ENCODE measurements at places on chromosomes 5 and 9.

DNA sequence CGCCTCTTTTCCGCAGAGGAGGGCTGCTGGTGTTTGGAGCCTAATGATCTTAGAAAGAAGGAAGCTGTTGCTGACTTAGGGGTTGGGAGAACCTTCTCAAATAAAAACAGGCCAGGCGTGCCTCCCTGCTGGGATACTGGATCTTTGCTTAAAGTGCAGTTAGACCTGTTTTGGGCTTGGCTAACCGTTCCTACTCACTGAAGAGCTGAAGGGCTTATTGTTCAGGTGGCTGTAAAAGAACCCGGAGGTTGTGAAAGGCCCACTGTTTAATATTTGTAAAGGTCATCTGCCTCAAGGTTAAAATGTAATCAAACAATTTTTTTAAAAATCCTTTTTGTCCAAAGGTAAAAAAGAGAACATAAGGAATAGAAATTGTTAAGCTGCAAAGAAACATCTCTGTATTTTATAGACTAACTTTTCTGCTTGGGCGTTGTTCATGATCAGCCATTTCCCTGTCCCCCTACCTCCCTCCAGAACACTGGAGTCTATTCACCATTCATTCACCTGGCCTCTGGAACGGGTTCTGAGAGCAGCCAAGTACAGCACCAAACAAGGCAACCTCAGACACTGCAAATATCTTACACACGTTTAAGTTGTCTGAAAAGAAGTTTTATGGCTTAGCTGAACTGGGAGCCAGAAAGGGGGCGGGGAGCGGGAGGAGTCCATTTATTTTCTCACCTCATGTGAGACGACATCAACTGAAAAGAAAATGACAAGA, 18.6 kb upstream of the MTMR12 start:
- no peak for DNase-seq

DNA sequence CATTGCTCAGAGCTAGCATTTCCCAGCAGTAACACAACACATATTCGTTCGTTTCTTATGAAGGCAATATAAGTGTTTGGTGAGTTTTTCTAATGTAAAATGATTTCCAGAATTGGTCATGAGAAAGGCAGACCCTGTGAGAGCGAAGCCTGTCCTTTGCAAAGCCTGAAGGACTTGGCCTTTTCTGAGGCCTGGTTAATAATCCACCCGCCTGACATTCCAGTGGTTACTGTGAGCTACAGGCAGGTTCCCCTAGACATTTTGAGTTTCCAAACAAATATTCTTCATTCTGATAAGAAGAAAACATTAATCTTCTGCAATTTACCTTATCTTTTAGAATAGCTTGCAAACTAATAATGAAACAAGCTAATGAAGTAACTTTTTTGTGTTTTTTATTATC, 38.0 kb downstream of the ADAMTS16 start:
- no peak for DNase-seq

DNA sequence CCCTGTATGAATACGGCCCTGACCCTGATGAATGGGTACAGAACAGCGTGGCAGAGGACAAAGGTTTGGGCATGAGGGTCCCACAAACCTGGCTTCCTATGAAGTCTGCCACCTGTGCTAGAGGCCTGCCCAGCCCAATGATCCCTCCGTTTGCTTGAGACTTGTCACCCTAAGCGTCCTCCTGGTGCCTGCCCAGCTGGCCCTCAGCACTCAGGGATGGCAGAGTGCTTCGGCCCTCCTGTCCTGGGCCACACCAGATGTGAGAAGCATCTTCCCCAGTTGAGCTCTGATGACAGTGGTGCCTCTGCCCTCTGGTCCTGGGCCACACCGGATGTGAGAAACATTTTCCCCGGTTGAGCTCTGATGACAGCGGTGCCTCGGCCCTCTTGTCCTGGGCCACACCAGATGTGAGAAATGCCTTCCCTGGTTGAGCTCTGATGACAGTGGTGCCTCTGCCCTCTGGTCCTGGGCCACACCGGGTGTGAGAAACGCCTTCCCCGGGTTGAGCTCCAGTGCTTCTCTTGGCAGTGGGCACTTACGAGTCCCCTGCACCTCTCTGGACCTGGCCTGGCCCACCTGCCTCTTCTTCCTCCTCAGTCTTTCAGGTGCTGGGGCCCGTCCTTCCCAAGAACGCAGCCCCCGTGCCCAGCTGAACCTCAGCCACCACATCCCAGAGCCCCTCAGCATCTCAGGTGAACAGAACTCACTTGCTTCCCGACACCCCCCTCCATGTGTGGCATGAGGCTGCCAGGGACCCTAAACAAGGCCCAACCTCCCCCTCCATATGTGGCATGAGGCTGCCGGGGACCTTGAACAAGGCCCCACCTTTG, 253.1 kb upstream of the IRX1 start:
- DNase-seq = no peak

DNA sequence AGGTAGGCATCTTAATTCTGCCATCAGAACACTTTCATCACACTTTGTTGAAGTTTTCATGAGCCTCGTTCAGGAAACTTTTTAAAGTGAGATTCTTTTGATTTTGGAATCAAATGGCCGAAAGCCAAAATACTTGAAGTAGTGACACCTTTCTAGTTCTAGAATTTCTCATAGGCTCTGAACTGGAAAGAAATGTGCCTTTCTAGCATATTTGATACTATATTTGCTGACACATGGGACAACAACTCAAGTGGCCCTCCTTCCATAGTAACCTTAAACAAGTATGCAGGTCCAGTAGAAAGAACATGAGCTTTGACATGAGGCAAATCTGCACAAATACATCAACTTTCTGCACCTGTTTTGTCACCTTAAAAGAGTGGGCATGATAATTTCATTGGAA, 22.0 kb upstream of the DMRTA1 start:
- DNase-seq = no peak

- DNase-seq = no peak
Measured at GRCh38 chr9:87643107-87643650, 82.7 kb upstream of the CTSL start.

- no peak for DNase-seq
Measured at GRCh38 chr9:90961375-90961774, 159.8 kb downstream of the SYK start.

Measured in NCI-H1048 (cell line).